Stimulated activated CD8-positive, alpha-beta memory T cell treated with anti-CD3 and anti-CD28 coated beads, Interleukin-4, amount 100 ng/mL, for 1 hour (primary cell): ENCODE measurements at places on chromosomes 5 and 9.
A peak's percentile ranks its signal among the peaks of the same experiment; 100 is the strongest.

DNA sequence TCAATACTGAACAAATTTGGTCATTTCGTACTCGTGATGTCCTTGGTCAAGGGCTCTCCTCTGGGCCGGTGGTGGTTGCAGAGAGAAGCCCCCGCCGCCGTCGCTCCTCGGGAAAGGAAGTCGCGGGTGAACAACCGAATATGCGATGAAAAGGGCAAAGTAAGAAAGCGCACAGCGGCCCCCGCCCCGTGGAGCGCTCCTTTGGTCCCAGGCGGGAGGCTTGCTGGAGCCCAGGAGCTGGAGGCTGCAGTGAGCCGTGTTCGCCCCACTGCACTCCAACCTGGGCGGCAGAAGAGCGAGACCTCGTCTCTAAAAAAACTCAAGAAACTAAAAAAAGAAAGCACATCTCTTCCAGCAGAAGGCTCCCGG is 108.4 kb upstream of the LARP1 start:
- DNase-seq, result no peak

- peak; percentile 22 for DNase-seq
Observed at GRCh38 chr9:6054280-6055099, 39.1 kb upstream of the RANBP6 start.

GRCh38 chr5:38634568-38635369 is 78.3 kb upstream of the LIFR start:
- DNase-seq, result no peak

DNA sequence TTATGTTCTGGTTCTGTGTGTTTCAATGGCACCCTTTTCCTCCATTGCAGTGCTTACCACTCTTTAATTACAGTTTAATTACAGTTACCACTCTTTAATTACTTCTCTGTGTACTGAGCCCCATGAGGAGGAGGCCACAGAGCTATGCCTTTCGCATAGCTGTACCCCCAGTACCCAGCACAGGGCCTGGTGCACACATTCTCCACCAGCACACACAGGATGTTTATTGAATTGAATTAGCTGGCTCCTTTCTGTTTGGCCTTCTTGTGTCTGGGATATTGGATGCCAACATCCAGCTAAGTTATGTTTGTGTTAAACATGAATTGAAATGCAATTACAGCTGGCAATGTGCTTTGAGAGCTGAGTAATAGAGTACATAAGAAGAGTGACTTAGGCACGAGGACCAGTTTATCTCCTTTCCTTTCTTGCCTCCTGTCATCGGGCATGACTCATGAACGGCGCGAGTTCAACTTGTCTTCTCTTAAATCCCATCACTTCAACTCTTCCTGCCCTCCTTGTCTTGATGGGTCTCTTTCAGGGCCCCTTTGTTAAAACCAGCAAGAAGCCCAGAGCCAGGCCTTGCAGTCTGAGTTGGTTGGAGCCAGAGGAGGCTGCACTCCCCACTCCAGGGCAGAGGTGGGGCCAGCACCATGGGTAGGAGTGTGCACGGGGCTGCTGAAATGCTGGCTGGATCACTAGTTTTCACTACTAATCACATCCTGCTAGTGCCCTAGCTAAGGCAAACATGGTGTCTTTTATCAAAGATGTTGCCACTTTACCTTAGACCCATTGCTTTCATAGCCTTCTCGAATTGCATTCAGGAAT is 37.4 kb downstream of the MVB12B start:
- no peak for DNase-seq

DNA sequence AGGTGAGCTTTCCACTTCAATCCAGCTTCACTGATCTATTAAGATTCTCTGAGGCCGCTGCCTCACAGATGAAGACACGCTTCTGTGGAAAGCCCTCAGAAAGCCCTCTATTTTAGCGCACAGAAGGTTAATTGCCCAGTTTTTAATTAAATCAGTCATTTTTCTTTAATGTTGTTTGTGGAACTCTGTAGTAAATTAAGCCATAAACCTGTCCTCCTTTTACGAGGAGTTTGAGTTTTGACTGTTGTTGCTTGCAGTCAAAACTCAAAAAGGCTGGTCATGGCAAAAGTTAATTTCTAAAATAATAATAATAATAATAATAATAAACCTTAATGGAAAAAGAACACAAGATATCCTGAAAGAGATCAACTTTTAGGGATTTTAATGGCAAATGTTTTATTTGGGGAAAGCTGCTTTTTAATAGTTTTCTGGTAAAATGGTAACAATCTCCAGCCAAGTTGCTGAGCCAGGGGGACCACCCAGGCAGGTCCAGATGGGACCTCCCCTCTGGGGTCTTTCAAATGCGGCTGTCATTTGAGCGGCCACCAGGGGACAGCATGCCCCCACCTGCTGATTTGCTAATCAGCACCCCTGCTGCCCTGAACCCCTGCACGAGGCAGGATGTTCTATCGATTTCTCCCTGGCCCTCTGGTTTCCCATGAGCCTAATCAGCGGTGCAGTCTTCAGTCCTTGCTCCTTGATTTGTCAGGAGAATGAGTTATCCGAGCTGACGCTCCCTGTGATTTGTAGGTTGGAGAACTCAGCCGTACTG is 247.2 kb downstream of the FSTL4 start:
- no peak for DNase-seq

DNA sequence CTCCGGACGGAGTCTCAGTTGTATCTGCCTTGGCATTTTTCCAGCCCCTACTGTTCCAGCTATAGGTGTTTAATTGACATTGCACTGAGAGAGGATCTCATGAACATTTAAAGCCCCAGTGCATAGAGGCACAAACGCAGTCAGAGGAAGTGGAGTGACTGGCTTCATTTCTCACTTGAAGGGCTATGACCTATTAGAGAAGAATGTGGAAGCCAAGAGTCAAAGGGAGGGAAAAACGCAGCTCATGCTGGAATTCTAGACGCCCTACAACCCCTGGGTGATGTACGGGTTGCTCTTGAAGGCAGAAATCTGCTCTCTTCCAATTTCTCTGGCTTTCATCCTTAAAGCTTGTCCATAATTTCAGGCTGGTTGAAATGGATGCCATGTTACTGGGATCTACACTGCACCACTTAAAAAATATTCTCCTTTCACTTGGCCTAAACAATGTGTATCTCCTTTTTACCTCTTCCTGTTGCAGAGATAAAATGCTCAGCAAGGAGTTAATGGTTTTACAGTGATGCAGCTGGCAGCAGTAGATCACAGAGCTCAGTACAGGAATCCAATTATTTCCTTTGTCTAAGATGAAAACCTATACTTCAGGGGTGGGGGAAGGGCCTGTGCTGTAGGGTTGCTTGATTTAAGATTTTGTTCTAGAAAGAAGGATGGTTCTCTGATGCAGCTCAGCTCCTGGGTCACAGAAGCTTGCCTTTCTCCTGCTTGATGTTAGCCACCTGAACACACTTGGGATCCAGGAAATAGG is 61.8 kb upstream of the MAMDC2 start:
- DNase-seq, result no peak

DNA sequence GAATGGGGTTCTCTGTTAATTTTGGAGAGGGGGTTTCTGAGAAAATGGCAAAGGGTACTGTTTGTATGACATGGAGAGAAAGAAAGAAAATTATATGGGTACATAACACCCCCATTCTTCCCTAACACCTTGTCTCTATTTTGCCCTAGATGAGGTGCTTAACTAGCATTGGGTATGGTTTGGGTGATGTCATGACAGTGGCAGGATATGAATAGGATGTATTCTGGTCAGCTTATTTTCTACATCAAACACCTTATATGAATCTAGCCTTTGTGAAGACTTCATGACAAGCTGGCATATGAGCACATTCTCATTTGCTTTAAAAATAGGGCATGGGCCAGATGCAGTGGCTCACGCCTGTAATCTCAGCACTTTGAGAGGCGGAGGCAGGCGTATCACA is 58.6 kb downstream of the LNPEP start:
- DNase-seq, result no peak

GRCh38 chr9:126431077-126431742 is 104.6 kb downstream of the MVB12B start:
- no peak for DNase-seq

DNA sequence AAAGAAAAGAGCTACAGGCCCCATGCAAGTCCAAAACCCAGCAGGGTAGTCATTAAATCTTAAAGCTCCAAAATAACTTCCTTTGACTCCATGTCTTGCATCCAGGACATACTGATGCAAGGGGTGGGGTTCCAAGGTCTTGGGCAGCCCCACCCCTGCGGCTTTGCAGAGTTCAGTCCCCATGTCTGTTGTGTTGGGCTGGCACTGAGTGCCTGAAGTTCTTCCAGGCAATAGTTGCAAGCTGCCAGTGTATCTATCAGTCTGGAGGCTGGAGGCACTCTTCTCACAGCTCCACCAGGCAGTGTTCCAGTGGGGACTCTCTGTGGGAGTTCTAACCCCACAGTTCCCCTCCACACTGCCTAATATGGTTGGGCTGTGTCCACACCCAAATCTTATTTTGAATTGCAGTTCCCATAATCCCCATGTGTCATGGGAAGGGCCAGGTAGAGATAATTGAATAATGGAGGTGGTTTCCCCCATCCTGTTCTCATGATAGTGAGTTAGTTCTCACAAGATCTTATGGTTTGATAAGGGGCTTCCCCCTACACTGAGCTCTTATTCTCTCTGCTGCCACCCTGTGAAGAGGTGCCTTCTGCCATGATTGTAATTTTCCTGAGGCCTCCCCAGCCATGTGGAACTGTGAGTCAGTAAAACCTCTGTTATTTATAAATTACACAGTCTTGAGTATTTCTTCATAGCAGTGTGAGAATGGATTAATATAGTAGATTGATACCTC is 237.5 kb upstream of the ADRA1B start:
- DNase-seq, result no peak

GRCh38 chr9:36912620-36913019 is 121.4 kb downstream of the PAX5 start:
- DNase-seq, result no peak

- DNase-seq, result no peak
Observed at GRCh38 chr5:149144637-149145036, 3.3 kb downstream of the ABLIM3 start.

- DNase-seq, result no peak
Observed at GRCh38 chr5:175692235-175692995, 34.5 kb downstream of the HRH2 start.

DNA sequence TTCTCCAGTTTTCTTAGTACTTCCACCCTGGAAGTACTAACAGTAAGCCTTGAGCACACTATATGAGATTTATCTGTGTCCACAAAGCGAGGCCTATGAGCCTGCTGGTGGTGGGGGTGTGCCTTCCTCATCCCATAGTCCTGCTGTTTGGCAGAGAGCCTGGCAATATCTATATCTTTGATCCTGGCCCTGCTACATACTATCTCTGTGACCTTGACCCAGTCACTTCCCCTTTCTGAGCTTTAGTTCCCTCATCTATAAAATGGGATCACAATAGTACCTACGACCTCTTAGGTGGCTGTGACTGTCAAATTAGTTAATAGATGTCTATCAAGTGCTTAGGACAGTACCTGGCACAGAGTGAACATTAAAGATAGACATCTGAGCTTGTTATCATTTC is 114.6 kb upstream of the SAP30L start:
- no peak for DNase-seq

DNA sequence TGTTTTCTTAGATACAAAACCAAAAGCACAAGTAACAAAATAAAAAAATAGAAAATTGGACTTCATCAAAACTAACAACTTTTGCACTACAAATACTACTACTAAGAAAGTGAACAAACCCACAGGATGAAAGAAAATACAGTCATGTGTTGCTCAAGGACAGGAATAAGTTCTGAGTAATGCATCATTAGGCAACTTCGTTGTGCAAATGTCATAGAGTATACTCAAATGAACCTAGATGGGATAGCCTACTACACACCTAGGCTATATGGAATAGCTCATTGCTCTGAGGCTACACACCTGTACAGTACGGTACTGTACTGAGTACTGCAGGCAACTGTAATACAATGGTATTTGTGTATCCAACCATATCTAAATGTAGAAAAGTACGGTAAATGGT is 88.3 kb downstream of the RAPGEF1 start:
- no peak for DNase-seq

- no peak for DNase-seq
Observed at GRCh38 chr5:2848619-2849018, 97.1 kb upstream of the IRX2 start.

GRCh38 chr9:106700676-106701075 is 162.3 kb upstream of the ZNF462 start:
- no peak for DNase-seq

GRCh38 chr9:104025945-104026344 is 68.2 kb upstream of the SMC2 start:
- no peak for DNase-seq

DNA sequence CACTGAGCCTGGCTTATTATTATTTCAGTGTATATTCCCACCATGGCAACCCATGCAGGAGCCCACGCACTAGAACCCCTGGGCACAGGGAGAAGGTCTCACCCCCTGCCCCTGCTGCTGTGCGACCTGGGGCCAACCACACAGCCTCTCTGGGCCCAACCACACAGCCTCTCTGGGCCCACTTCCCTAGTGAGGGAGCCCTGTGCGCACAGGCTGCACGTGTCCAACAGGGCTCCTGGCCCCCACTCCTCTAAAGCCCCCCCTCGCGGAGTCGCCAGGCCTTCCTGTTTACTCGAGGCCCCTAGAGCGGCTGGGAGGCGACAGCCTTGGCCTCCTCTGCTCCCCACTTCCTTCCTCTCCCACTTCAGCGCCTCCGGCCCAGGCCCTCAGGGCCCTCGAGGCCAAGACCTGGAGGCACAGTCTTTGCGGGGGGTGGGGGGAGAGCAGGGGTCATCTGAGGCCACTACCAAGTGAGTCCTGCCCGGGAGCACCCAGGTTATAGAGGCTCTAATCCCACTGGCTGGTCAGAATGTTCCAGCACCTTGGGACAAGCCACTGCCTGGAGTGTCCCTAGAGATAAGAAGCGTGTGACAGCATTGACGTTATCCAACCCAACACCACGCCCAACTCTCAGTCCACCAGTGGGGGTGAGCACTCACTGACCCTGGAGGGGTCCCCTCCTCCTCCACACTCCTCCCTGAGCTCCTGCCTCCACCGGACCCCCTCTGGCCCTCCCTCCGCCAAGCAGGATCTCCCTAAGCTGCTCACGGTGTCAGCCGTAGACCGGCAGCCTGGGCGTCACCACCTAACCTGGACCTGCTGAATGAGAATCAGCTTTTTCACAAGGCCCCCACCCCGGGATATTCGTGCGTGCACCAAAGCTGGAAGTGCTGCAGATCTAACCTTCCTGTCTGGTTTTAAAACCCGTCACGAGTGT is 7.9 kb upstream of the ENG start:
- DNase-seq, result peak; percentile 25

- no peak for DNase-seq
Observed at GRCh38 chr9:7103367-7103766, 345.6 kb downstream of the KDM4C start.

DNA sequence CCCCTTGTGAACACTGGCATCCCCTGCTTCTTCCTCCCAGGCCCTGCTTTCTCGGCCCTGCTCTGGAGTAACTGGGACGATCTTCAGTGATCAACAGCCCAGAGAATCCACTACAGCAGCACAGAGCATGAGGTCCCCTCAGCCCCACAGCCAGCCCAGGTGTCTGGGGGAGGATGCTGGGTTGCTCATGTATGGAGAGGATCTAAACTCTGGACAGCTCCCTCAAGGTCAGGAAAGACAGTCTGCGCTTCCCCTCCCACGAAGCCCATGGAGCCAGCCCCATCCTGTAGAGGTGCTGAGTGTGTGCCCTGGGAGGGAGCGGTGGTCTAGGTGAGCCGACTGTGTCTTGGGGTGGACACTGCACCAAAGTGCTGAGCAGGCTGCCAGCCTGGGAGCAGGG is 190.2 kb downstream of the GABBR2 start:
- no peak for DNase-seq

- DNase-seq, result no peak
Observed at GRCh38 chr5:122772446-122772845, 2.4 kb upstream of the SNX2 start.
